ENCODE measurements at places on chromosomes 16 and 17.

DNA sequence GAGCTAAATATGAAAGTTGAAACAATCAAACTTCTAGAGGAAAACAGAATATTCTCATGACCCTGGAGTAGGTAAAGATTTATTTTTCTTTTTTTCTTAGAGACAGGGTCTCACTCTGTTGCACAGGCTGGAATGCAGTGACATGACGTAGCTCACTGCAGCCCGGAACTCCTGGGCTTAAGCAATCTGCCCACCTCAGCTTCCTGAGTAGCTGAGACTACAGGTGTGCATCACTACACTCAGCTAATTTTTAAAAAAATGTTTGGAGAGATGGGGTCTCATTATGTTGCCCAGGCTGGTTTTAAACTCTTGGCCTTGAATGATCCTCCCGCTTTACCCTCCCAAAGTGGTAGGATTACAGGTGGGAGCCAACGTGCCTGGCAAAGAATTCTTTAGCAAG, 15.5 kb downstream of the IKZF3 start:
- DNase-seq = no peak

DNA sequence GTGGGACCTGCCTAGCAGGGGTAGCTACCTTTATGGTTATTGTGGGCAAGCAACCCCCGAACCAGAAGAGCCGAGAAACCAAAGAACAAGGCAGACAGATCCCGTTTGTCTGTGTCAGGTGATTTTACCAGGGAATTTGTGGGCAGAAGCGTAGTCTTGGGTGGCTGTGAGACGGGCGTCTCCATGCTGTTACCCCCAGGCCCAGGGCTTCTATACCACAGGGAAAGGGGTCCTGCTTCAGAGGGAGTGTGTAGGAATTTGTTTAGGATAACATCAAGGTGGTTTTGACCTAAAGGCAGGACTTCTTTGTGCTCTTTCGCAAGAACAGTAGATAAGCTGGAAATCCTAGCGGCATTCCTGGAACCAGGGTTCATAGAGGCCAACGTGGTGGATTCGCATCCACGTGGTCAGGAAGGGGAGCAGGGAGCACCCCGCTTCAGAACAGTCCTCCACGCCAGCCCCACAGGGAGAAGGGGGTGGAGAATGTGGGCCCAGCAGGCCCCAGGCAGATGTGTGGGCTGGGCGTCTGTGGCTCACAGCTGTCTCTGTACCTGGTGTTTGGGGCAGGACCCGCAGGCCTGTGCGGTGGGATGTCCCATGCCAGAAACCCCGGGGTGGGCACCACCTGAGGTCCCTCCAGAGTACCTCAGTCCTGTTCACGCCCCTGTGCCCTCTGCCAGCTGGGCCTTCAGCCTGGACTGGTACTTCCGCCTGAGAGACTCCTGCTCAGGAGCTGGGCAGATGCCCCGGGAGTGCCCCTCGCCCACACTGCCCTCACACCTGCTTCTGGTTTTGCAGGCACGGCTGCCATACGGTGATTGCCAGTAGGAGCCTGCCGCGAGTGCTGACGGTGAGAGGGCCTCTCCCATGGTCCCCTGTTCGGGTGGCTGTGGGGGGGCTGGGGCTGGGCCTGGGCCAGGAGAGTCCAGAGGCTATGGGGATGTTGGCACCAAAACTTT, 4.1 kb downstream of the DECR2 start:
- no peak for DNase-seq

- no peak for DNase-seq
These were observed at the start of gene OR1D2 for GRCh38 chr17:3104322-3104721. OR1D2 (minus strand) TSS chr17:3104422; CDS start chr17:3092996, 11,426 bp downstream.

- DNase-seq = no peak
These were observed 751 bp downstream of the DCAF7 start for GRCh38 chr17:63550817-63551639.

GRCh38 chr16:67828651-67829050, 13.5 kb upstream of the THAP11 start:
- no peak for DNase-seq

GRCh38 chr16:29854520-29855100, 8.4 kb downstream of the CDIPT start:
- no peak for DNase-seq

DNA sequence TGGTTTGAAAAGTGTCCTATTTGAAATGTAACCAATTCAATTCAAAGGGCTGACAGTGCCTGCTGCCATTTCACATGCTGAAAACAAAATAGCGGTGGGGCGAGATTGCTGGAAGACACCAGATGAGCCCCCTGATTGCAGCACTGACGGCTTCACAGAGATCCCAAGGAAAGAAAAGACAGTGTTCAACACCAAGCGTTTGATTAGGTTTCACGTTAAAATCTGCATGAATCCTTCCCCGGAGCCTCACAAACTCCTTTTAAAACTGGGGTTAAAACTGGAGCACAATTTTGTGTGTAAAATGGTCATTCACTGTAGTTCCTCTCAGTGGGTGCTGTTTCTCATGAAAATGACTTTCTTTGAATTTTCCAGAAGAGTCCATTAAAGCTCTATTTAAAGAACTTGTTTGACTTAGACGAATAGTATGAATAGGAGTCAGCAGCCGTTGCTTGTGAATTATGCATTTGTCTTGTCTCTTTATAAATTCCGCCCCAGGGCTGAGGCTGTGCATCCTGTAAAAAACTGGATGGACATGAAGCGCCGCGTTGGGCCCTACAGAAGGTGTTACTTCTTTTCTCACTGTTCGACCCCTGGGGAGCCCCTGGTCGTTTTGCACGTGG, 8.8 kb downstream of the MLYCD start:
- DNase-seq = no peak

DNA sequence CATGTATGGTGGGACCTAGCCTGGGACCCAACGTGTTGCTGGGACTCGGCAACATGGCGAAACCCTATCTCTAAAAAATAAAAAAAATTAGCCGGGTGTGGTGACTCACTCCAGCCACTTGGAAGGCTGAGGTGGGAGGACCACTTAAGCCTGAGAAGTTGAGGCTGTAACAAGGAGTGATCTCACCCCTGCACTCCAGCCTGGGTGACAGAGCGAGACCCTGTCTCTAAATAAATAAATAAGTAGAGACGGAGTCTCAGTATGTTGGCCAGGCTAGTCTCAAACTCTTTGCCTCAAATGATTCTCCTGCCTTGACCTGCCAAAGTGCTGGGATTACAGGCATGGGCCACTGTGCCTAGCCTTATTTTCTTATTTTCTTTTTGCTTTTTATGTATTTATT, 10.1 kb upstream of the CNP start:
- DNase-seq = no peak

- no peak for DNase-seq
These were observed 58.7 kb downstream of the DYNLRB2 start for GRCh38 chr16:80599466-80599865.

DNA sequence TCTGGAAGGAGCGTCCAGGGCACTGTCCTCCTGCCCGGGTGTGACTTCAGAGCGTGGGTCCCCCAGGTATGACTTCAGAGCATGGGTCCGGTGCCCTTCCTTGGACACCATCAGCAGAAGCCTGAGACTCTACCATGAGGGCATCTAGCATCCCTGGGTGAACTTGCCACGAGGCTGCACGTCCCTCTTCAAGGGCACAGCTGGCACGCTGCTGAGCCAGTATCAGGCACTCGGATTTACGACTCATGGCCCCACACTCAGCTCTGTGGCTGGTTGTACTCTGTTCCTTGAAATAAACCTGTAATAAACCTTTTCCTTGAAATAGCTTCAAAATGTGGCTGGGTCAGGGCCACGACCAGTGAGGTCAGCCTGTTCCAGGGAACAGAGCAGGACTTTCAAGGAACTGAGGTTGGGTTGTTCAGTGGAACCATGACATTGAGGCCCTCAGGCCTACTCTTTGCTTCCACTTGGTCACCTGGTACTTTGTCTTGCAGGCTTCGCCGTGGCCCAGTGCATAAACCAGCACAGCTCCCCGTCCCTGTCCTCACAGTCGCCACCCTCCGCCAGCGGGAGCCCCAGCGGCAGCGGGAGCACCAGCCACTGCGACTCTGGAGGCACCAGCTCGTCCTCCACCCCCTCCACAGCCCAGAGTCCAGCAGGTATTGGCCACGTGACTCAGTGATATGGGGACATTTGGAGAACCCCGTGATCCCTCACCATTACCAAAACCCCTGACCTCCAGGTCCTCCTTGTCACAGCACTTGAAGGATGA, 89.9 kb downstream of the SOCS1 start:
- no peak for DNase-seq

DNA sequence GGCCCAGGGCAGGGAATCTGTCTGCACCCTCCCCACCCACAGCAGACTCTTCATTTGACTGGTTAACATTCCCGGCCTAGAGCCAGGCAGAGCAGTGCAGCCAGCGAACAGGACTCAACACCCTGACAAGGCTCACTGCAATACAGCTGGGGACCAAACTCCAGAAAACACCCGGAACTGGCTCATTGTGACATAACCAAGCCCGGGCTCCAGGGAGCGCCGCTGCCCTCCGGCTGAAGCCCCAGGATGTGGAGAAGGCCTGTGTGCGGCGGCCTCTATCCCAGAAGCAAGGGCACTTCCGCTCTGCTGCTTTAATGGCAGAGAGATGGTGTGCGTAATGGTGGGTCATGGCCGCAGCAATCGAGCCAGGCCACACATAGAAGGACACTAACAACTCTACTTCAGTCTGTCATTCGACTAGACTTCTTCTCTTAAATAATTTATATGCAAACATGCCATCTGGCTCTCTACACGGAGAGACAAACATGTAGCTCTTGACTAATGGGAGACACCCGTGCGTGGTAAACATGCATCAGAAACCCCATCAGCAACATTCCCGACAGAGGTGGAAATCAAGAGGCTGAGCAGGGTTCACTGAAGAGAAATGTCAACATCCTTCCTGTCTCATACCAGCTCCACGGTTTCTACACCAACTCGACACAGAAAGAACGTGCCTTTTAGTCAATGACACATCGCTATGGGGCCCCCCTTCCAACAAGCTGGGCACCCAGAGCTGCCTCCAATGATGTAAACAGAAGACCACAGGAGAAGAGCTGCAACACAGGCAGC, 18.0 kb downstream of the KLHDC4 start:
- DNase-seq = no peak

GRCh38 chr16:756428-756827, 4.1 kb upstream of the MSLN start:
- DNase-seq = no peak

DNA sequence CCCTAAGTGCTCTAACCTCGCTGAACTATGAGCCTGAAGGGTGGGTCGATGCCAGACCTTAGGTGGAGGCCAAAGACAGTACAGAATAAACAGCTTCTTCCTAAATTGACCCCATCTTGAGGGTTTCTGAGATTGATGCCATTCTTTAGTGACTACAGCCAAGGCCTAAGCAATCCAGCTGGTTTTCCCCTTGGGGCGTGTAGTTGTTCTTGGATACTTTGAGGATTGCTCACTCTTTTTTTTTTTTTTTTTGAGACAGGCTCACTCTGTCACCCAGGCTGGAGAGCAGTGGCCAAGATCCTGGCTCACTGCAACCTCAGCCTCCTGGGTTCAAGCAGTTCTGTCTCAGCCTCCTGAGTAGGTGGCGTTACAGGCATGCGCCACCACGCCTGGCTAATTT, 2.0 kb downstream of the OVCA2 start:
- no peak for DNase-seq

DNA sequence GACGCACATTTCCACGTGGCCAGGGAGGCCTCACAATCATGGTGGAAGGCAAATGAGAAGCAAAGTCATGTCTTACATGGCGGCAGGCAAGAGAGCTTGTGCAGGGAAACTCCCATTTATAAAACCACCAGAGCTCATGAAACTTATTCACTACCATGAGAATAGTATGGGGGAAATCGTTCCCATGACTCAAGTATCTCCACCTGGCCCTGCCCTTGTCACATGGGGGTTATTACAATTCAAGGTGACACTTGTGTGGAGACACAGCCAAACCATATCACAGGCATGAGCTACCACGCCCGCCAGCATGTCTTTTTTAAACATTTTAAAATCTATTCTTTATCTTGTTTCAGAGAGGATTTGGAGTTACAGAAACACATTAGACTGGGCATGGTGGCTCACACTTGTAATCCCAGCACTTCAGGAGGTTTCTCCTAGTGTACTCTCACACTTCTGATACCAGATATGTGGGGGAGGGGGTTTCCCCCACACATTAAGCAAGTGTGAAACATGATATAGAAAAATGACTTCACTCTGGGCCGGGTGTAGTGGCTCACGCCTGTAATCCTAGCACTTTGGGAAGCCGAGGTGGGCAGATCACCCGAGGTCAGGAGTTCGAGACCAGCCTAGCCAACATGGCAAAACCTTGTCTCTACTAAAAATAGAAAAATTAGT, 5.6 kb upstream of the ATMIN start:
- no peak for DNase-seq

GRCh38 chr17:9958586-9959281, 53.7 kb upstream of the RCVRN start:
- no peak for DNase-seq

GRCh38 chr17:77228241-77228752, 87.5 kb downstream of the SEC14L1 start:
- DNase-seq = no peak

- DNase-seq = no peak
These were observed 11.3 kb upstream of the RBFOX3 start for GRCh38 chr17:79622122-79622601.

GRCh38 chr16:56611281-56611833, 3.0 kb downstream of the MT2A start:
- no peak for DNase-seq

- DNase-seq = no peak
These were observed 735 bp downstream of the LSM12 start for GRCh38 chr17:44065668-44066203.

GRCh38 chr17:48592057-48592514, 1.5 kb downstream of the HOXB5 start:
- DNase-seq = no peak

DNA sequence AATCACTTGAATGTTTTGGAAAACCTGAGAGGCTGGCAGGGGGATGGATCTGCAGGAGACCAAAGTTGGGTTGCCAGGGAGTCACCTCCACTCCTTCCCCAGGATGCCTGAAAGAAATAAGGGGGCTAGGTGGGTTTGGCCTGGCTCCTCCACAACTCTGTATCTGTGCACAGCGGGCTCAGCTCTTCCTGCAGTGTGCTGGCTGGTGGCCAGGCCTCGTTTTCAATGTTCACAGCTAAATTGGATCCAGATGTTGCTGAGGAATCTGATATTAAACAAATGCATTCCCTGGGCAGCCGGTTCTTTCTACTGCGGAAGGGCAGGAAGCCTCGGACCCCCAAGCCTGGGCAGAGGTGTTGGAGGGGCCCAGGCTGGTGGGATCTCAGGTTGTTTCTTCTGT, 106.2 kb downstream of the N4BP1 start:
- no peak for DNase-seq
